Activated T-cell treated with anti-CD3 and anti-CD28 coated beads, Interleukin-2, amount 50 U/mL, for 48 hours (primary cell): ENCODE measurements at places on chromosomes 1 and 21.

DNA sequence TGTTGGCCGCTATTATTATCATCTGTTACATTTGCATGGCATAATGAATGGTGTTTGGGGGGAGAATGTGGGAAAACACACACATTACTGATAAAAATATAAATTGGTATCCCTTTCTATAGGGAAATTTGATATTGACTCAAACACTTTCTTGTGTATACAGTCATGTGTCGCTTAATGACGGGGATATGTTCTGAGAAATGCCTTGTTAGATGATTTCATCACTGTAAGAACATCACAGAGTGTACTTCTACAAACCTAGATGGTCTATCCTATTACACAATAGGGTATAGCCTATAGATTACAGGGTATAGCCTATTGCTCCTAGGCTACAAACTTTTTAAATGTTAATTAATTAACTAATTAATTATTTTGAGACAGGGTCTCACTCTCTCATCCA is 67.2 kb upstream of the B3GALNT2 start:
- no peak for DNase-seq

GRCh38 chr1:173266841-173267240 is 59.7 kb upstream of the TNFSF4 start:
- no peak for DNase-seq

DNA sequence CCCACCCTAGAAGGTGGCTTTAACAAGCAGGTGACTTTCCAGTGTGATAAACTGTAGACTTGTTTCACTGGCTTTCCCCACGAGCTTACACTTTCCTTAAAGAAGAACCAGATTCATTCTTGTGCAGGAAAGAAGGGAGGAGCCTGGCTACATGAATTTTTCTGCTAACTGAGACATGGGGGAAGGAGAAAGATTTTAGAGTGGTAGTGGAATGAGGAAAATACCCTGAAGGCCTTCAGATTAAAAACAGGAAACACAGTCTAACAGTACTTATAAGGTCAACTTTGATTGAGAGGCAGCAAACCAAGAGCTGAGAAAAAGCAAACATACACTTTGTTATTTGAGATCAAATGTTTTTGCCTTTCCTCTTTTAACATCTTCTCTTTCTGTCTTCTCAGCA is 640.9 kb upstream of the PLXNA2 start:
- DNase-seq: no peak

GRCh38 chr1:230851291-230851691 is 17.0 kb downstream of the C1orf198 start:
- DNase-seq: no peak

GRCh38 chr1:50271337-50271736 is 151.9 kb downstream of the DMRTA2 start:
- no peak for DNase-seq
